ENCODE measurements at places on chromosomes 1 and 21. TPM values are rescaled to one million over a fixed set of nuclear protein-coding genes. Genes with fewer than 3 reads are reported as not detected.

The DNASE2B gene
- total RNA-seq = not detected

The TRIM58 gene
- 1.9 TPM for total RNA-seq

The SPAG17 gene
- 1.7 TPM for total RNA-seq

The GBP6 gene
- total RNA-seq = 0.16 TPM

The RNU1-1 gene
- total RNA-seq = under 0.01 TPM

The UBL4B gene
- 7.5 TPM for total RNA-seq

The POU3F1 gene
- not detected for total RNA-seq

The SCAF4 gene
- 12.2 TPM for total RNA-seq

The HES3 gene
- not detected for total RNA-seq

The MTOR gene
- total RNA-seq = 49.5 TPM

The CRYAA gene
- not detected for total RNA-seq

The LDLRAD2 gene
- 0.16 TPM for total RNA-seq

The CA14 gene
- not detected for total RNA-seq

The HSPA13 gene
- total RNA-seq = 57.4 TPM

The SLAMF8 gene
- 0.49 TPM for total RNA-seq

The LCE6A gene
- not detected for total RNA-seq

The FAM131C gene
- 0.65 TPM for total RNA-seq

The CFAP74 gene
- total RNA-seq = not detected

The TMEM269 gene
- total RNA-seq = under 0.01 TPM

The PLEKHN1 gene
- total RNA-seq = 0.65 TPM

The MIXL1 gene
- total RNA-seq = not detected

The PIP5K1A gene
- total RNA-seq = 117 TPM

The CTSK gene
- 383 TPM for total RNA-seq

The AMY2A gene
- not detected for total RNA-seq

The MXRA8 gene
- total RNA-seq = 684 TPM

The RAB25 gene
- total RNA-seq = not detected

The BMP8B gene
- not detected for total RNA-seq
